ENCODE measurements at places on chromosomes 16 and 17. TPM values are rescaled to one million over a fixed set of nuclear protein-coding genes. Genes with fewer than 3 reads are reported as not detected.

The IL34 gene
- total RNA-seq, result not detected

The KRT24 gene
- not detected for total RNA-seq

The NECAB2 gene
- 2.7 TPM for total RNA-seq

The ZP2 gene
- total RNA-seq, result not detected

The KRT9 gene
- total RNA-seq, result not detected
